ENCODE measurements at places on chromosomes 4 and X. TPM values are rescaled to one million over a fixed set of nuclear protein-coding genes. Genes with fewer than 3 reads are reported as not detected.

Gene SCML1
- total RNA-seq: 13.0 TPM

Gene BRS3
- not detected for total RNA-seq

Gene NAT8L
- not detected for total RNA-seq

Gene PPP1R2C
- total RNA-seq: not detected

Gene SOWAHB
- total RNA-seq: not detected

Gene IL21
- not detected for total RNA-seq

Gene CT45A2
- not detected for total RNA-seq

Gene RAB33B
- 11.9 TPM for total RNA-seq

Gene SULT1B1
- total RNA-seq: 3.7 TPM

Gene SPANXN3
- total RNA-seq: not detected

Gene MAGEA2B
- total RNA-seq: not detected

Gene TEX13C
- total RNA-seq: not detected

Gene SLC49A3
- total RNA-seq: 9.4 TPM

Gene ZNF280C
- total RNA-seq: 5.9 TPM

Gene SERTM2
- total RNA-seq: not detected

Gene RPS6KA3
- total RNA-seq: 63.8 TPM

Gene IL3RA
- 36.0 TPM for total RNA-seq

Gene TENM3
- 14.7 TPM for total RNA-seq

Gene CABS1
- not detected for total RNA-seq

Gene SLITRK4
- total RNA-seq: 6.7 TPM

Gene NSUN7
- total RNA-seq: 0.87 TPM

Gene UGT2B10
- not detected for total RNA-seq

Gene ATOH1
- not detected for total RNA-seq

Gene MGAT4D
- not detected for total RNA-seq

Gene ASMT
- not detected for total RNA-seq

Gene SSX3
- not detected for total RNA-seq

Gene DDX53
- not detected for total RNA-seq

Gene COL4A6
- 1.1 TPM for total RNA-seq

Gene RIPPLY1
- not detected for total RNA-seq

Gene GLUD2
- 3.2 TPM for total RNA-seq

Gene PABPC1L2B
- total RNA-seq: not detected

Gene GABRE
- total RNA-seq: 1.7 TPM

Gene NKX6-1
- total RNA-seq: not detected

Gene NXF2B
- total RNA-seq: not detected

Gene TGIF2LX
- not detected for total RNA-seq

Gene FGB
- total RNA-seq: not detected

Gene CLDN22
- total RNA-seq: not detected

Gene H2BW2
- not detected for total RNA-seq

Gene USP9X
- total RNA-seq: 51.4 TPM

Gene PRRG3
- not detected for total RNA-seq

Gene TBC1D9
- total RNA-seq: 34.5 TPM

Gene KDR
- 183 TPM for total RNA-seq

Gene USP17L28
- not detected for total RNA-seq

Gene MAB21L2
- 0.20 TPM for total RNA-seq

Gene XPNPEP2
- not detected for total RNA-seq

Gene EVC
- 9.3 TPM for total RNA-seq

Gene TCEAL3
- total RNA-seq: 21.1 TPM

Gene TBC1D8B
- total RNA-seq: 3.1 TPM

Gene TMEM271
- total RNA-seq: not detected

Gene NLGN4X
- 0.13 TPM for total RNA-seq

Gene LAS1L
- total RNA-seq: 26.8 TPM

Gene RASGEF1B
- not detected for total RNA-seq

Gene SPACA5
- not detected for total RNA-seq

Gene CLGN
- total RNA-seq: 0.79 TPM

Data from mammary microvascular endothelial cell (primary cell).